ENCODE measurements at places on chromosomes 2 and 18. TPM values are rescaled to one million over a fixed set of nuclear protein-coding genes. Genes with fewer than 3 reads are reported as not detected.

Gene E2F6
- 56.4 TPM for polyA plus RNA-seq

Gene TDRD15
- polyA plus RNA-seq = not detected

Gene IL18RAP
- polyA plus RNA-seq = 0.04 TPM

Gene AP1S3
- 0.08 TPM for polyA plus RNA-seq

Gene LIMS3
- polyA plus RNA-seq = 9.9 TPM

Gene KLHL14
- 0.01 TPM for polyA plus RNA-seq

DNA sequence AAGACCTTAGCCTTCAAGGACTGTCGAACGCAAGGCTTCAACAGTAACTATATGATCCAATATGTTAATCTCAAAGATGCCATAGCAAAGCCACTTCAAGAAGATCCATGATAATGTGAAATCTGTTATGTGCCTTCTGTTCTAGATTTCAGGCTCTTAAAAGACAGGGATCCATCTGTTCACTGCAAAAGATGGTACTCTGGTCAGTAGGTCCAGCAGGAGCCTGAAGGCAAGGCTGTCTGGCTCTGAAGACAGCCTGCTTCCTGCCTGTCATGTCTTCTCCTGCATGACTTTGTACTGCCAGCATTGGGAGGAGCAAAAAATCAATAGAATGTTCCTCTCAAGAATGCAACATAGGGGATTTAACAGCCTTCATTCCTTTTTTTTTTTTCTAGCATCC lies 270.8 kb upstream of the PARD3B start:
- DNase-seq = no peak

DNA sequence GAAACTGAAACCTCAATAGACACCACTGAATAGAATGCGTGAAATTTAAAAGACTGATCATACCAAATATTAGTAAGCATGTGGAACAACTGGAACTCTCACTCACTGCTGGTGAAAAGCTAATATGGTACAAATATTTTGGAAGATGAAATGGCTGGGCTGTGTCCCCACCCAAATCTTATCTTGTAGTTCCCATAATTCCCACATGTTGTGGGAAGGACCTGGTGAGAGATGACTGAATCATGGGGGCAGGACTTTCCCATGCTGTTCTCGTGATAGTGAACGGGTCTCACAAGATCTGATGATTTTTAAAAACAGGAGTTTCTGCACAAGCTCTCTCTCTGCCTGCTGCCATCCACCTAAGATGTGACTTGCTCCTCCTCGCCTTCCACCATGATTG lies 32.0 kb upstream of the MYCN start:
- DNase-seq = no peak

DNA sequence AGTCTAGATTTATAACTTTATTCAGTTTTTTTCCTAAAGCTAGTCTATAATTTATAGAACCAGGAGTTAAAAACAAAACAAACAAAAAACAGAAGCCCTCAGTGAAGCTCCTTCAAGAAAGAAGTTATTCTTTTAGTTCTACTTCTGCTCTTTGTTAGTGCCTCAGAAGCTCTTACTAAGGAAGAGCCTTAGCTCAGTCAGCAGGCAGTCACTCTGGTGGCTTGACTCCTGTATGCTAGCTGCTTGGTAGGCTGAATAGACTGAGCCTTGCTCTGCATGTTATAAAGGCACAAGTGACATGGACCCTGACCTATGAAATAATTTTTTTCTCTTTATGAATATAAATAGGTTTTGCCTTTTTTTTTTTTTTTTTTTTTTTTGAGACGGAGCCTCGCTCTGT lies 24.8 kb downstream of the NCOA1 start:
- no peak for DNase-seq

GRCh38 chr18:28735731-28736130 lies 558.8 kb upstream of the CDH2 start:
- DNase-seq = no peak

- no peak for DNase-seq
Observed at GRCh38 chr2:178018141-178018540, 54.4 kb downstream of the PDE11A start.

DNA sequence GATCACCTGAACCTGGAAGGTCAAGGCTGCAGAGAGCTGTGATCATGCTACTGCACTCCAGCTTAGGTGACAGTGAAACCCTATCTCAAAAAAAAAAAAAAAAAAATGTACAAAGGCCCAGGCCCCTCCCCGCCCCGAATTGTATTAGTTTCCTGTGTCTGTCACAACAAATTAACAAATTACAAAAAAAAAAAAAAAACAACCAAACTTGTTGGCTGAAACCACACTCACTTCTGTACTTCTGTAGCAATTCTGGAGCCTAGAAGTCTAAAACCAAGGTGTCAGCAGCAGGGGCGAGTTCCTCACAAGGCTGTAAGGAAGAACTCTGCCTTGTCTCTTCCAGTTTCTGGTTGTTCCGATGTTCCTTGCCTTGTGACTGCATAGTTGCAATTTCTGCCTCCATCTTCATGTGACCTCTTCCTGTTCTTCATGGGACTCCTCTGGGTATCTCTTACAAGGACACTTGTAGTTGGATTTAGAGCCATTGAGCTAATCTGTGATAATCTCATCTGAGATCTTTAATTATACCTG lies 100.8 kb upstream of the ZSWIM2 start:
- DNase-seq = no peak

DNA sequence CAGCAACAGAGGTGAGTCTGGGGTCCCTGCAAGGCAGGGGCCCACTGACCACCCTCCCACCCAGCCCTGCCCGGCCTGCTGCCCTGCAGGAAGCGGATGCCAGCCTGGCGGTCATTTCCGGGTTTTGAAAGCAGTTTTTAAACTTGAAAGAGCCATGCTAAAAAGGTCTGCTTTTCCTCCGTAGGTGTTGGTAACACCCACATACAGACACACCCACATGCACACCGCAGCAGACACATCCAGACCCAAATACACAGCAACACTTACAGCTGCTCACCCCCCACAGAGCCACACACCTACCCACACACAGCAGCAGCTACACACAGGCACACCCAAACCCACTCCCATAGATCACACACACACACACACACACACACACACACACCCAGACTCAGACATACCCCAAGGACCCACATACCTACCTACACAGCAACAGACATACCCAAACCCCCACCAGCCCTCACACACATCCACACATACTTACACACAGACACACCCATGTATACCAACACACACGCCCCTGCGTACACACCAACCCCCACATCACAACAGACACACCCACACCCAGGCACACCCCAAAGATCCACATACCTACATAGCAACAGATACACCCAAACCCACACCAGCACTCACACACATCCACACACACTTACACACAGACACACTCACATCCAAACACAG lies 7.6 kb downstream of the ZFP36L2 start:
- DNase-seq = peak; percentile 68

DNA sequence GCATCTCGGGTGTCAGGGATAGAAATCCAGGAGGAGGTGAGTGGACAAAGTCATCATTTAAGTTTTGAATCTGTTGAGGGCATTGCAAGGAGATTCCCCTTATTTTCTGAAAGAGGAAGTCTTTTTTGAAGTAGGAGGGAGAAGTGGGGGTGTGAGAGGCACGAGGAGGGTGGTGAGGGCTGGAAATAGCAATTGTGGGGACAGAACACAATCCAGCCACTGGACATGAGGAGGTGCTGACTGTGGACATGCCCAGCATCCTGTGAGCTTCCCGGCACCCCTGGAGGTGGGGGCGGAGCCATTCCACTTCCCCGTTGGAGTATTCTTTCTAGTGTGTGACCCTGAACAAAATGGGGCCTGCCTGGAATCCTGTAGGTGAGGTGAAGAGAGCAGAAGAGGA lies 310.7 kb upstream of the EPAS1 start:
- no peak for DNase-seq

DNA sequence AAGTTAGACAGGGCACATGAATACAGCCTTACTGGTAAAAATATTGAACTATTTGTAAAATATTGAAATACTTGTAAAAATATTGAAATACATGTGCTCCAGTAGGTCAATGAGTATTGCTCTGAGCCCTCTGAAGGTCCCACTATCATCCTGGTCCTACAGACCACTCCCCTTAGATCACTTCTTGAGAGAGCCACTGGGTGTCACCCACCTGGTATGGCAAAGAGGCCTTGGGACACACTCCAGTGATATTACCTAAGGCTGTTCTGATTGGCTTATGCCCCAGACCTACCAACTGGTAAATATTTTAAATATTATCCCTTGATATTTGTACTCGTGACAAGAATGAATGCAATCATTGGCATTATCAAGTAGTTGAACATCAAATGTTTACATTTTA lies 5.0 kb downstream of the THSD7B start:
- no peak for DNase-seq

DNA sequence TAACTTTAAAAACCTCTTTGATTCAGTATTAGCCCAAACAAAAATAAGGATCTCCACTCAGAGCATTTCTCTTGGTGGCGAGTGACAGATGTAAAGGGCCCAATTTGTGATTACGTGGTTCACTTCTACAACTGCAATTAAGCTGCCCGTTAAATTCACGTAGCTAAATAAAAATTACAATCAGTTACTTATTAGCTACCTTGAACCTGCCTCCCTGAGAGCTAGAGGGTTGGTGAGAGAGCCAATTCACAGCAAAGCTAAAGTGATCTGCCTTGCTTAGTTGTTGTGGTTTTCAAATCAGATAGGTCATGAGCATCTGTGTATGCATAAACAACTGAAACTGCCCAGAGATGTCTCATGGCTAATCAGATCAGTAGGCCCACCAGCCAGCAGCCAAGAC lies 156.7 kb downstream of the RNF152 start:
- no peak for DNase-seq

DNA sequence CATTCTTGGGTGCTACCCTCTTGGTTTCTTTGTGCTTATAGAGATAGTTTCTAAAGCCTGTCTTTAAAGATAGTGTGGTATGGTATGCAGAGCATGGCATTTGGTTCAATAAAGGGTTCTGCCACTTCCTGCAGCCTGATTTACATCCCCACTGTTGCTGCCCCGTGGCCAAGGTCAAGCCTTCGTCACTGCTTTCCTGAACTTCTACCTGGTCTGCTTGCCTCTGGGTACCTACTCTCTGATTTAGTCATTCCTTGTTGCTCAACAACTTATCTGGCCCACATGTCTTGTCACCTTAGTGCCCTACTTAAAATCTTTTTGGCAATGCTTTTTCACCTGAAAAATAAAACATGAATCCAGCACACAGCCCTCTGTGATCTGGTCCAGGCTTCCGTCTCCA lies 352.9 kb downstream of the LPIN1 start:
- no peak for DNase-seq

- DNase-seq = no peak
Observed at GRCh38 chr2:40363231-40363630, 88.7 kb downstream of the SLC8A1 start.

- DNase-seq = no peak
Observed at GRCh38 chr18:10404168-10404567, 50.3 kb upstream of the APCDD1 start.

DNA sequence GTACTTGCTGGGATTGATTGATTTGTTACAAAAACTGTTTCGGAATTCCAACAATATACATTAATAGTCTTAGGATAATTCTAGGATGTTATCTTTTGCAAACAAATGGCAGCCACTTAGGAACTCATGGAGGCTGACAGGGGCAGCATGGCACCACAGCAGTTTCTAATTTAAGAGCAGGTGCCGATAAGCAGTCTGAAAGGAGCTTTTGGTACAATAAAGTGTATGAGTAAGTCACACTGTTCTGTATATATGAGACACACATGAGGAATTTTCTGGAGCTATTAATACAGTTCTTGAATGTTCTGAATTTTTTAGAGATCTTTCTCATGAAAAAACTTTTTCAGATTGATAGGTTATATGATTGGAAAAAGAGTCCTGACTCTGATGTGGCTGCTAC lies 52.2 kb downstream of the EIF5B start:
- DNase-seq = no peak

- no peak for DNase-seq
Observed at GRCh38 chr2:51795248-51795888, 763.4 kb upstream of the NRXN1 start.

DNA sequence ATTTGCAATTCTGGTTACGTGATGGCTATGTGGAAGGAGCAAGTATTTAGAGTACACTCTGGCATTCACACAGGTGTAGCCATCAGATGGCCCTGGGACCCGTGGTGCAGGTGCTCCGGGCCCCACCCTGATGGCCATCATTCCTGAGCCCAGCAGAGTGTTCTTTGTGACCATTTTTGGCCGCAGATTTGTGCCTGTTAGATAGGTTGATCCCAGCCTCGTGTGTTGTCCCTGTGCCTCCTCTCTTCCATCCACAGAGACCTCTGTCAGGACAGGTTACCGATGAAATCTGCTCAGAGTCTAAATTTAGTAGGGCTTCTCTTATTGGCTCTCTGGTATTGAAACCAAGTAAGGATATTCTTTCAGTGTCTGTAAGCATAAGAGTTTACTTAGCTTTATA lies 33.9 kb downstream of the MAPRE2 start:
- no peak for DNase-seq

DNA sequence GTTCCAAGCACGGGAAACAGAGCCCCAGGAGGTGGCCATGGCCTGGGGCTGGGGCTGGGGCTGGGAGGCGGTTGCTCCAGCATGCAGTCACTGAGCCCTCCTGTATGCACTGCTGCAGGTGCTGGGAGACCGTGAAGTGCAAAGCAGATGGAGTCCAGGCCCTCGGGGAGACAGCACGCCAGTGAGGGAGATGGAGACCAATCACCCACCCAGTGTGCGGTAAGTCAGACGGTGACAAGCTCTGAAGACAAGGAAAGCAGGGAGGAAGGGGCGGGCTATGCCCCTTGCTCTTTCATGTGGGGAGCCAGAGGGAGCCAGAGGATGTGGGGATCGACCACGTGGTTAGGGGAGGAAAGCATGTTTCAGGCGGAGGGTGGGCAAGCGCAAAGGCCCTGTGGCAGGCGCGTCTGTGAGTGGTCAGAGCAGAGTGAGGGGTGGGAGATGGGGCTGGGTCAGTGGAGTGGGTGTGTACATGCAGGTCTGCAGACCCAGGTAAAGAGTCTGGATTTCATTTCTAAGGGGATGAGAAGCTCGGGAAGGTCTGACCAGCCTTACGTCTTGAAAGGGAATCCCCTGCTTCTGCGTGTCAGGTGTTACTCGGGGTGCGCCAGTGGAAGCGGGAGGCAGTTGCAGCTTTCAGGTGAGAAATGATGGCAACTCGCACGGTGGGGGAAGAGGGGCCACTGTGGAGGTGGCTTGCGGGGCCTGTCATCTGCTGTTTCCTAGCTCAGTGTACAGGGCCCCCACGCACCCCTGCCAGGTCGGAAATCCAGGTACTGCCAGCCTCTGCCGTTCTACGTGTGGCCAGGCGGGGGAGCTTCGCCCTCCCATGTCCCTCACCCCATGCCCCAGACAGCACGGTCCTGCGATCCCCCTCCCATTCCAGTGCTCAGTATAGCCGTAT lies 19.4 kb downstream of the RRM2 start:
- no peak for DNase-seq

GRCh38 chr2:219886615-219887014 lies 259.2 kb downstream of the SLC4A3 start:
- DNase-seq = no peak

DNA sequence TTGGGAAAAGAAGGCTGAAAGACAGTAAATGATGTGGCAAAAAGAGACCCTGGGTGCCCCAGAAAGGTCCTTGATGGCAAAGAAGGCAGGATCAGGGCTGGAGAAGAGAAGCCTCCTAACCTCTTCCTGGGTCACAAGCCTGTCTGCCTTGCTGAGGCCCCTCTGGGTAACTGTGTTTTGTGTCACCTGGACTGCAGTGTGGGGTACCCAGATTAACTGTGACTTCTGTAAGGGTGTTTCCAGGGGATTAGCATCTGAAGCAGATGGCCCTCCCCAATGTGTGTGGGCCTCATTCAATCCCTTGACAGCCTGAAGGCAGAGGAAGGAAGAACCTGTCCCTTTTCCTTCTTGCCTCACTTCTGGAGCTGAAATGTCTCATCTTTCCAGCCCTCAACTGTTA lies 35.6 kb upstream of the APCDD1 start:
- DNase-seq = no peak

- DNase-seq = no peak
Observed at GRCh38 chr2:218889937-218890336, 9.3 kb downstream of the WNT10A start.

- no peak for DNase-seq
Observed at GRCh38 chr2:131520526-131520925, 7.2 kb upstream of the CCDC74A start.

Measured in psoas muscle (tissue), 8 donors.